M059J (cell line): ENCODE measurements at places on chromosomes 5 and 9.

GRCh38 chr9:3741729-3742128, 215.9 kb upstream of the RFX3 start:
- DNase-seq = no peak

DNA sequence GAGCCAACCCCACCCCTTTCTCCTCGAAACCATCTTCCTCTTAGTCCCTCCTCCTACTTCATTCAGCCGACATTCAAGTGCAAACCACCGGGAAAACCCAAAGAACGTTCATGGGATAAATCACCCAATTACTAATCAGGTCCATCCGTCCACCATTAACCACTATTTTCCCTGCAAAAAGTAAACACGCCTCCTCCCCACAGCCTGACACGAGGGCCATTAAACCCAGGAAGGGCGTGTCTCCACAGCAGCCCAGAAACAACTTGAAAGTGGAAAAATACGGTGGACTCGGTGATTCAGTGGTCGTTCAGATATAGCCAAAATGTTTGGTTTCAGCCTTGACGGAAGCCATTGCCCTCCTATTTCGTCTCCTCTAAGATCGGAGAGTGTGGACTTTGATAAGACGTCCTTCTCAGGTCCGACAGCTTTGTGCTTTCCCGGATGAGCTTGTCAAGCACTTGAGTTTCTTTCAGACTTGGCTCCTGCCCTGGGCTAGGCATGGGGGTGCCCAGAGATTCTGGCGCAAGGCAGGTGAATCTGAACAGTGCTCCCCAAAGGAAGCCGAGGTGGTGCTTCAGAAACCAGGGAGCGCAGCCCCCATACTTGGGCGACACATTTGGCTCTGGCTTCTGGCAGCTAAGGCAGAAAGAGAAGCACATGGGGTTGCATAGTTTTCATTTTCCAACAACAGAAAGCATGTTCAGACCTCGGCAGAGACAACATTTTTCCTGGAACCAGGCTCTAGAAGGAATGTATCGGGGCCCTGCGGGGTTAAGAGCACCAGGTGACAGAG, 56.6 kb downstream of the SMIM23 start:
- no peak for DNase-seq

DNA sequence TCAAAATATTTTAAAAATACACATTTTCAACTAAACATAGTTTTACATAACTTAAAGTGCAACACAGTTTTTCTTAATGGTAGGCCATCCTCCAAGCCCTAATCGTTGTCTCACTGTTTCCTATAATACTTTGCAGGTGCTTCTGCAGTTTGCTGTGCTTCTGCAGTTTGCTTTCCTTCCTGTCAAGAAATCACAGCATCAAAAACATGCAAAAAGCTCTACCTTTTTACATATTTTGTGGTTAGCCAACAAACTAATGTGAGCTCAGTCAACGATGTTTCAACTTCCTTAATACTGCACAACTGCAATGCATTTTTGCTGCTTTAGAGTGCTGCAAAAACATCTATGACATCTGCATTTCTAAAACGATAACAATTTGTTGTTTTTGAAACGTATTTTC, 25.2 kb downstream of the EMB start:
- DNase-seq = no peak

DNA sequence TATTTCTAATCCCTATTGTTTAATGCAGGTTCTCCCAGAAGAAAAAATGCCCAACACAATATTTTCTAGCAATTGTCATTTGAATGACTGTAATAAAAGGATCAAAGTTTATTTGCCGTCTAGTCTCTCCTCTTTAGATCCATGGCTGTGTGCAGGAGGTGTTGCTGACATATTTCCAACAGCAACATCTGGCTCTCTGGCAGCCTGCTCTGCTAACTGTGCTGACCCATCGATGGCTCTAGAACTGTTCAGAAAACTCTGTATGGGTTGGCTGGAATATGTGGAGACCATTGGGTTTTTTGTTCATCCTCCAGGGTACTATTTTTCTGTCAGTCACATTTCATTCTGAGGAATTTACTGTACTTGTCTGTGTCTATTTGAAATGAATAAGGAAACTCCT, 202.0 kb upstream of the SLC27A6 start:
- DNase-seq = no peak

DNA sequence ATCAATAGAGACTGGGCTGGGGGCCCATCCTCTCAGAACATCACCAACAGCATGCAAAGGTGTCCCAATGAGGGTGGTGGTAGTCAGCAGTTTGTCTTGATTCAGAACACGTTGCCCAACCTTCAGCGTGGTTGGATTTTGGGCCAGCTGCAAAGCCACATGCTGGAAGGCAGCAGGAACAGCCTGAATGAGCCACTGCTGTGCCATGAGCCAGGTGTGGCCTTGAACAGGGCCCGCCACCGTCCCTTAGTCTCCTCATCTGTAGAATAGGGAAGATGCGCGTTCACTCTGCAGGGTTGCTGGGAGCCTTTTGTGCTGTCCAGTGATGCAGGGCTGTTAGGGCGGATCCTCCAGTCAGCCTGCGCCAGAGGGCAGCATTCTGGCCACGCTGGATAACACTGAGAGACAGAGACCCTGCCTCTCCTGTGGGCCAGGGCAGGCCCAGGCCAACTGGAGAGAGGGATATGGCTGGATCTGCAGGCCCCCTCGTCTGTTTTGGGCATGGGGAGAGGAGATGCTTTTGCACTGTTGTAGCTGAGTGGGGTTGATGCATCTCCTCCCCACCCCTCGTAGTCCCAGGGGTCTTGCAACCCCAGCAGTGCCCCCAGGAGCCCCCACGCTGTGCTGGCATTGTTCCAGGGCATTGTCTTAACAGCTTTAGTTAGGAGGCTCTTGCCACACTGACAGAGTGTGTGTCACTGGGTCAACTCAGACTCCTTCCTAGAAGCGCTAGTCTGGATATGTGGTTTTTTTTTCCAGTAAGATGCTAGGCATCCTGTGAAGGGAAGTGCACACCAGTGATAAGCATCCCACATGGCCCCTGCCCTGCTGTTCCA, 42.1 kb downstream of the SLC46A2 start:
- DNase-seq = no peak

- DNase-seq = no peak
Measured at GRCh38 chr9:4113711-4114110, 186.2 kb downstream of the GLIS3 start.

GRCh38 chr9:134644725-134645606, 3.4 kb downstream of the COL5A1 start:
- DNase-seq = peak; percentile 99

- DNase-seq = peak; percentile 55
Measured at GRCh38 chr9:127875306-127875966, 2.0 kb downstream of the AK1 start.

GRCh38 chr5:88934439-88934838, 51.5 kb upstream of the MEF2C start:
- DNase-seq = no peak

GRCh38 chr5:137496919-137497318, 2.2 kb downstream of the SPOCK1 start:
- DNase-seq = no peak

DNA sequence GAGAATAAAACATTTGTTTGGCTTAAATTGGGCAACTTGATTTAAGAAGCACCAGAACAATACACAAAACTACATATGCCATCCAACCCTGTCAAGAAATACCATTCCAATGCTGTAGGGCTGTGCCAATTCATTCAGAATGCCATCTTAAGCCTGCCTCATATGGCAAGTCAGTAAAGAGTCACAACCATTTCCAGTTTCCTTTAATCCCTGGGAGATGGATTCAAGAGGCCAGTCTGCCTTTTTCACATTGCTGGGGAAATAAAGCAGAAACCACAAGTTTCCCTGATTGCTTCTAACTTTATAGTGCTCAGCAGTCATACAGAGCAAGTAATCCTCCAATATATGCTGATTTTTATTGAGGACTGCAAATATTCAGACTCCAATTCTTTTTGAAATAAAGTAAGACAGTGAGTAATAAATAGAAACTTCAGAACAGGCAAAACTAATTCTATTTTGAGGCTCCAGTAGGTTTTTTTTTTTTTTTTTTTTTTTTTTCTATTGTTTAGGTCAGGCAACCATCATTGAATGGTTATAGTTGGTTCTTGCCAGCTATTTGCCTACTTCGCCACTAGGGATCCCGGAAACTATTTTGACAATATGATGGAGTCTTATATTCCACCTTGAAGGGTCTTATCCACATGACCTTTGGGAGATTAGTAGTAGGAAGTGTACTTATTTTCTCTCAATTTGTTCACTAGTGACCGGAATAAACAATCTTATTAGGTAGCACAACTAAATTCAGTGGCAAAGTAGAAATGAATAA, 400.9 kb upstream of the MEF2C start:
- peak; percentile 40 for DNase-seq

DNA sequence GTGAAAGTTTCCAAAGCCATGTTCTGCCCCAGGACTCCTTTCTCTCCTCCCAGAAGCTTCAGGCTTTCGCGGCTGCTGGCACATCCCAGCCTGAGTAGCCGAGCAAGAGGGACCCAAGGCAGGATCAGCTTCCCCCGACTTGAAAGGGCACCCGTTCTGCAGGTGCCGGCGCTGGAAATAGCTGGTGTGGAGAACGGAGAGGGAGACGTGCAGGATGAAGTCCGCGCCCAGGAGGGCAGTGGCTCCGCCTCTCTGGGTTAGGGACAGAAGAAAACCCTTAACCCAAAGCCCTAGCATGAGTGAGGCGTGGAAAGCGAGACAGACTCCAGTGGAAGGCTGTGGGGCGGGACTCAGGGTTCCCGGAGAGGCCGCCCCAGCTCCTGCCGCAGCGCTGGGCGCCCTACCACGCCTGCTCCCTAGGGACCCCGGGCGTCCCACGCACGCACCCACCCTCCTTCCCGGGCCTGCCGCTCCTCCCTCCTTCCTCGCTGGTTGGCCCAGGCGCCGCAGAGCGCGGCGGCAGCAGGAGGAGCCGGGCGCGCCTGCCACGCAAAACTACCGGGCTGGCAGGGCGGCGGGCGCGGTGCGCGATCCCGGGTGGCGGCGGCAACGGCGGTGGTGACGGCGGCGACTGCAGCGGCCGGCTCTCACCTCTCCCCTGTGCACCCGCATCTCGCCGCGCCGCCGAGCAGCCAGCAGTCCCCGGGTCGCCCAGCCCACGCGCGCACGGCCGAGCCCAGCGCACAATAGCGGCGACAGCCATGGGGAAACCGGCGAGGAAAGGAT, at the start of gene SLC1A1:
Gene SLC1A1 (plus strand): TSS at position 550 of the 786 bp plus-strand sequence. CDS start 212 bp downstream, at position 762.
- peak; percentile 78 for DNase-seq

DNA sequence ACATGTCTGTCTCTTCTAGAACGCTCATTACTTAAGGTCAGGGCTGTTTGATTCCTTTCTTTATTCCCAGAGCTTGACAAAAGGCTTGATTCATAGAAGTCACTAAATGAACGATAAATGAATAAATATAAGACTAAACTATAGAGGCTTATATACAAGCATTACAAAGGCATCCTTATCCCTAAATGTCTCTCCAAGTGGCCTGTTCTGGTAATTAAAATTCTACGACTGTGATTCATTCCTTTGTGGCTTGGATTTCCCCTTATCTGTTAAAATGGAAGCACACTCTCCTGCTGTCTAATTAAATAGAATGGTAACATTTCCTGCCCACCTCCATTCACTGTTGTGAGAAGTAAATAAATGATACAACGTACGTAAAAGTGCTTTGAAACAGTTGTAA, 49.5 kb downstream of the C7 start:
- DNase-seq = peak; percentile 55

- DNase-seq = no peak
Measured at GRCh38 chr9:94160594-94161501, 76.6 kb downstream of the PTPDC1 start.

DNA sequence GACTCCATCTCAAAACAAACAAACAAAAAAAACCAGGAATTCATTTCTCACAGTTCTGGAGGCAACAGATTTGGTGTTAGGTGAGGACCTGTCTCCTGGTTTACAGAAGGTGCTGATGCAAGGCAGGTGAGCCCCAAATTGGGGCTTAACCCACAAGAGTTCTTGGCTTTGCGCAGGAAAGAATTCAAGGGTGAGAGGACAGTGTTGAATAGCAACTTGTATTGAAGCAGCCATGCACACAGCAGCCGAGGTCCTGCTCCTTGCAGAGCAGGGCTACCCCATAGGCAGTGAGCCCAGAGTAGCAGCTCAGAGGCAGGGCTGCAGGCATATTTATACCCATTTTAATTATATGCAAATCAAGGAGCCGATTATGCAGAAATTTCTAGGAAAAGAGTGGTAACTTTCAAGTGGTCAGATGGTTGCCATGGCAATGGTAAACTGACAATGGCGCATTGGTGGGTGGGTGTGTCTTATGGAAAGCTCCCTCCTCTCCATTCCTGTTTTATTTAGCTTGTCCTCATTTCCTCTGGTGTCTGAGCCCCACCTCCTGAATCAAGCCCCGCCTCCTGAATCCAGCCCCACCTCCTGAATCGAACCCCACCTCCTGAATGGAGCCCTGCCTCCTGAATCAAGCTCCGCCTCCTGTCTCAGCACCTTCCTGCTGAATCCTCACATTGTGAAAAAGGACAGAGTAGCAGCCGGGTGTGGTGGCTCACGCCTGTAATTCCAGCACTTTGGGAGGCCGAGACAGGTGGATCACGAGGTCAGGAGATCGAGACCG, 34.5 kb upstream of the COL5A1 start:
- peak; percentile 69 for DNase-seq
